HCEC 1CT (cell line): ENCODE measurements at places on chromosomes 16 and 17.

DNA sequence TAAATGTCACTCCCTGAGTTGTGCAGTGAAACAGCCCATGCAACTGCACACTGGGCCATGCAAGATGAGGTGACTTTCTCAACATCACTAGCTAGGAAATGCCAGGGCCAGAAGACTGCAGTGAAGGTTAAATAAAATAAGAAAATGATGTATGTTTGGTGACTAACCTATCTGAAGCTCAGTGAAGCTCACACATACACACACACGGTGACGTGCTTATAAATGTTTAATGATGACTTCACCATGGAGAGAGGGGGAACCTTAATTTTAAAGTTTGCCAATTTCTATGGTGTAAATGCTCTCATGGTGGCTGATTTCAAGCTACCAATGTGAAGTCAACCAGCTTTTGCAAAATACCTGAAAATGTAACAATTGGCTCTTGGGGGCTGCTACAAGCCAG is 166.4 kb downstream of the MAF start:
- DNase-seq, result no peak

- DNase-seq, result peak; percentile 44
Observed at GRCh38 chr16:57519796-57520360, 16.5 kb downstream of the CCDC102A start.

DNA sequence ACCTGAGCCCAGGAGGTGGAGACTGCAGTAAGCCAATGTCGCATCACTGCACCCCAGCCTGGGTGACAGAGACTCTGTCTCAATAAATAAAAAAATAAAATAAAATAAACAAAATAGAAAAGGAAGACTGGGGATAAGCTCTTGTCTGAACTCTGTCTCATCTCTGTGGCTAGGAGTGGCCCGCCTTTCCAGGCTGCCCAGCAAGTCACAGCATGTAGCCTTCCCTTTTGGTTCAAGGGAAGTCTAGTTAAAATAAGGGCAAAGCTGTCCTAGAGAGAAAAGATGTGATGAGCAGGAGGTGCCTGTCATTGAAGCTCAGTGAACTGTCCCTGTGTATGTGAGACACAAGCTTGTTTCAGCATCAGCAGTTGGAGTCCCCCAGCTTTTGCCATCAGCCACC is 2.7 kb upstream of the GFAP start:
- DNase-seq, result no peak

GRCh38 chr17:3903881-3904290 is 11.0 kb upstream of the CAMKK1 start:
- DNase-seq, result no peak

DNA sequence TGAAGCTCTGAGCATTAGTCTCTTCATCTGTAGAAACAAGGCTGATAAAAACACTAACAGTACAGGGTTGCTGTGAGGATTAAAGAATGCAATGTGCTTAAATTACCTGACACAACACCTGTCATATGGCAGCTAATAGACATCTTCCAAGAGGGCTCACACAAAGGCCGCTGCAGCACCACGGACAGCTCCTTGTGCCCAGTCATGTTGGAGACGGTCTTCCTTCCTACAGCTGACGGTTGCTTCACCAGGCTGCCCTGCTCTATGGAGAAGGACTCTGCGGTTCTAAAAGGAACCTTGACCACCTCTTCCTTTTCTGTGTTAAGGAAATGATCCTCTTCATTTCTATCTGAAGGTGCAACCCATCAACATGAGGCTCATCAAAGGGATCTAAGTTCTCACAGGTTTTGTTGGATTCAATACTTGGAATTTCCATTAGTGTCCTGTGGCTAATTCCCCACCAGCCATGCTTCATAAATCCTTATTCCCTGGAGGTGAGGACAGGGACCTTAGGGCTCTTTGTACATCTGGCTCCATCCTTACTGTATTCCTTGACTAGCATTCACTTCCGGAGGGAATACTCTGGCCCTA is 138.9 kb upstream of the CES5A start:
- DNase-seq, result no peak

DNA sequence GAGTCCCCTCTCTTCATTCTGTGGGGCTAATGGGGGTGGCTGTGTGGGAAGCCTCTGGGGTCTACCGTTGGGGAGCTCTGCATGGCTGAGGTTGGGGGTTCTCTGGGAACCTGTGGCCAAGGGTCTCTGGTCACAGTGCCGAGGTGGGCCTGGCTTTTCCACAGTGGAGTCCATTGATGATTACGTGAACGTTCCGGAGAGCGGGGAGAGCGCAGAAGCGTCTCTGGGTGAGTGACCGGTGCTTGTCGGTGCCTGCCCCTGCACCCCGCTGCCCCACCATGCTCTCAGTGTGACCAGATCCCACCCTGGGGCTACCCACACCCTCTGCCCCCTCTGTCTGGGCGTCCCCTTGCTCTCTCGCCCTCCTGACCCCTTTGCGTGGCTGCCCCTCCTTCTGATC is 4.5 kb downstream of the LAT start:
- DNase-seq, result no peak
